Ovary (tissue), 10 donors: ENCODE measurements at places on chromosomes 4 and X. TPM values are rescaled to one million over a fixed set of nuclear protein-coding genes. Genes with fewer than 3 reads are reported as not detected.

The LGI2 gene
- 19.8 TPM for polyA plus RNA-seq

The CYLC1 gene
- not detected for polyA plus RNA-seq

The CXCL10 gene
- polyA plus RNA-seq, result 5.3 TPM

The MAGEB17 gene
- 0.05 TPM for polyA plus RNA-seq

The TMEM255A gene
- 25.2 TPM for polyA plus RNA-seq

The CWH43 gene
- polyA plus RNA-seq, result not detected

The SMARCA1 gene
- polyA plus RNA-seq, result 67.1 TPM

The TMSB15B gene
- 5.5 TPM for polyA plus RNA-seq

The MAGEE1 gene
- 4.3 TPM for polyA plus RNA-seq

The GPR50 gene
- not detected for polyA plus RNA-seq

The BEX4 gene
- polyA plus RNA-seq, result 124 TPM

The CLDN22 gene
- polyA plus RNA-seq, result 0.08 TPM

The TLR7 gene
- polyA plus RNA-seq, result 2.7 TPM

The FDCSP gene
- polyA plus RNA-seq, result not detected

The FGFBP2 gene
- polyA plus RNA-seq, result 1.7 TPM

The UNC5C gene
- 1.8 TPM for polyA plus RNA-seq

The TMPRSS11B gene
- polyA plus RNA-seq, result not detected

The TSPAN7 gene
- 33.1 TPM for polyA plus RNA-seq

The SCML2 gene
- 3.6 TPM for polyA plus RNA-seq

The CRMP1 gene
- polyA plus RNA-seq, result 4.9 TPM

The AREG gene
- 146 TPM for polyA plus RNA-seq

The DDIT4L gene
- polyA plus RNA-seq, result 3.7 TPM

The CXCL3 gene
- polyA plus RNA-seq, result 1.1 TPM

The FOXP3 gene
- polyA plus RNA-seq, result 0.25 TPM

The SLC6A14 gene
- polyA plus RNA-seq, result not detected

The SOX3 gene
- 0.04 TPM for polyA plus RNA-seq

The NMU gene
- 0.28 TPM for polyA plus RNA-seq

The FAM9C gene
- 1.6 TPM for polyA plus RNA-seq

The GALNT7 gene
- 17.2 TPM for polyA plus RNA-seq

The CXorf49 gene
- not detected for polyA plus RNA-seq

The ATXN3L gene
- polyA plus RNA-seq, result not detected

The UGT2B15 gene
- polyA plus RNA-seq, result not detected

The KCNIP4 gene
- polyA plus RNA-seq, result 3.2 TPM

The TBC1D8B gene
- polyA plus RNA-seq, result 2.3 TPM

The TRPC3 gene
- 0.58 TPM for polyA plus RNA-seq

The LAS1L gene
- polyA plus RNA-seq, result 30.9 TPM

The HMX1 gene
- polyA plus RNA-seq, result not detected

The CENPVL2 gene
- polyA plus RNA-seq, result not detected

The SLITRK2 gene
- 0.43 TPM for polyA plus RNA-seq

The PNMA5 gene
- polyA plus RNA-seq, result 0.02 TPM

The KIT gene
- 21.7 TPM for polyA plus RNA-seq

The SPATA18 gene
- 4.8 TPM for polyA plus RNA-seq

The CFAP299 gene
- polyA plus RNA-seq, result 0.33 TPM

The PNMA6F gene
- not detected for polyA plus RNA-seq

The ARMCX1 gene
- 53.8 TPM for polyA plus RNA-seq
